ENCODE measurements at places on chromosomes 1 and 21. TPM values are rescaled to one million over a fixed set of nuclear protein-coding genes. Genes with fewer than 3 reads are reported as not detected.

LCE1C gene
- not detected for total RNA-seq

- no peak for DNase-seq
Observed at GRCh38 chr1:17798011-17798410, 42.9 kb downstream of the ACTL8 start.

DNA sequence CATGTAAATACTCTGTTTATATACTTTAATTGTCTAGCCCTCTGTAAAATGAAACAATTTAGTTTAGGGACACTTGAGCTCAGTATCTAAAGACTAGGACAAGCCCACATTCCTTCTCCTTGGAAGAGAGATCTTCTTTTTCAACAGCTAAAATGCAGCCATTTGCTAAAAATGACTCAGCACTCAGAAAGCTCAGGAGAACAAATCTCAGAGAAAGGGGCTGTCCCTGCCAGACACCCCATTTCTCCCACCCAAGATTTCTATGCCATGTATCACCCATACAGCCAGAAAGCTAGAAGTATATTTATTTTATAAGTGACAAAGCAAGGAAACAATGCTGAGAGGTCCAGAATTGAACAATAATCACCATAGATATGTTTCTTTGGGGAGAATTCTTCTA, 23.2 kb upstream of the PRDX6 start:
- no peak for DNase-seq

DNA sequence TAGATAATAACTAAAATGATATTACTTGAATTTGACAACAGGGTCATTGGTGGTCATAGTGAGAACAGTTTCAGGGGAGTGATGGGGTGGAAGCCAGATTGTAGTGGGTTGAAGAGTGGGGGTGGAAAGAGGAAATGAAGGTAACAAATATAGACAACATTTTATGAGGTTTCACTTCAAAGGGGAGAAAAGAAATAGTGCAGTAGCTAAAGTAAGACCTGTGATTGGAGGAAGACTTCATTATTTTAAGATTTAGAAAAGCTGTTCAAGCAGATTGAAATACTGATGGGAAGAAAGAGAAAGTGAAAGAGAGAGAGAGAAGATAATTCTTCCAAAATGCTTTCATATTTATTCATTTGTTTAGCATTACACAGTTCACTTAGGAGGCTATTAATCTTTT, 52.0 kb upstream of the KCNA3 start:
- DNase-seq = no peak

GRCh38 chr1:215140135-215140534, 57.6 kb downstream of the KCNK2 start:
- no peak for DNase-seq
